ENCODE measurements at places on chromosomes 2 and 18.
A peak's percentile ranks its signal among the peaks of the same experiment; 100 is the strongest.

DNA sequence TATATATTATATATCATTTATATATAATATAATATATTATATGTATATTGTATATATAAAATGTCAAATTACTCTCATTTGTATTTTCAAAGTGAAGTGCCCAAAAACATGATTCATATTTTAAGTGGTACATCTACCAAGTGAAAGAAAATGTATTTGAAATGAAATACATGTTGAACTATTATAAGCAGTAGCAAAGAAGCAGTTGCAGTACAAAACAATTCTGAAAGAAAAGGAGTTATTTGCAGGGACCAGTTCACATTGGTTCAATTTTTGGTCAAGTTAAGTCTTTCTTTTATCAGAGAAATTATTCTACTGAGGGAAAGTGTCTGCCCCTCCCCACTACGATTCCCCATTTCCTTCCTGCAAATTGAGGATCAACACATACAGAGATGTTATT is 51.9 kb downstream of the APLF start:
- DNase-seq, result no peak

- peak; percentile 72 for DNase-seq
Observed at GRCh38 chr2:144430722-144431391, 89.1 kb downstream of the ZEB2 start.

- DNase-seq, result no peak
Observed at GRCh38 chr2:240983361-240983995, 14.9 kb upstream of the SNED1 start.

GRCh38 chr2:177465400-177466138 is 73.0 kb downstream of the AGPS start:
- no peak for DNase-seq

DNA sequence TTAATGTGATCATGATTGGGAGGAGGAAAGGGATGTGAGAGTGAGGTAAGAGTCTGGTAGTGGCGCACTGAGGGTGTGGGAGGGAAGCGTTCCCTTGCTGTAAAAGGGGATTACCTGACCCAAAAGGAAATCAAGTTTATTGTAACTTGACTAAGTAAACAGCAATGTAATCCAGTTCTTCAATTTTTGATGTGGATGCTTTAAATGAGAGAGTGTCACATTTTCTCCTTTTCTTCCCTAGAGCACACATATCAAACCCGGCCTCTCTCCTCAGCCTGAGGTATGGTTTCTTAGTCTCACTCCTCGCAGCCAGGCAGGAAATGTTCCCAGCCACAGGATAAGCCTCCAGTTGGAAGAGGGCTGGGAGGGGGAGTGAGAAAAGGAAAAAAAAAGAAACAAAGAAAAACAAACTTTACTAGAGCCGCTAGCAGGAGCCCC is 688 bp upstream of the ARHGAP28 start:
- no peak for DNase-seq

GRCh38 chr2:205424326-205424725 is 258.0 kb upstream of the NRP2 start:
- no peak for DNase-seq

DNA sequence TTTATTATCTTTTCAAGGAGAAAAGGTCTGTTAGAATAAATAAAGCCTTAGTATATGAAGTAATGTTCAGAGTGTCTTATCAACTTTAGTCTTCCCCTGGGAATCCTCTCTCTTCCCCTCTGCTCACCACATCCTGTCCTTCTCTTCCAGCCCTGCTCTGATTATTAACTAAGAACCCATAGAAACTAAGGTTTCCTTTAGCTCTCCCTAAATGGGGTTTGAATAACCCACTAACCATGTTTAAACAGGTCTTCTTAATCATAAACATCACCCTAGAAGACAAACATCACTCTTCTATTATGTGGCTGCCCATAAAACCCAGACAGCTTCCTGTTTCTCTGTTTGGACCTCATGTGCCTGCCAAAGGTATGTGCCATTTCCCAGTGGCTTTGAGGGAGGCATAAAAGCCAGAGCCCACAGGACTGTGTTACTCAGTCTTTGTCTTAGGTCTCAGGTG is 50.1 kb downstream of the SLC14A1 start:
- DNase-seq, result no peak

DNA sequence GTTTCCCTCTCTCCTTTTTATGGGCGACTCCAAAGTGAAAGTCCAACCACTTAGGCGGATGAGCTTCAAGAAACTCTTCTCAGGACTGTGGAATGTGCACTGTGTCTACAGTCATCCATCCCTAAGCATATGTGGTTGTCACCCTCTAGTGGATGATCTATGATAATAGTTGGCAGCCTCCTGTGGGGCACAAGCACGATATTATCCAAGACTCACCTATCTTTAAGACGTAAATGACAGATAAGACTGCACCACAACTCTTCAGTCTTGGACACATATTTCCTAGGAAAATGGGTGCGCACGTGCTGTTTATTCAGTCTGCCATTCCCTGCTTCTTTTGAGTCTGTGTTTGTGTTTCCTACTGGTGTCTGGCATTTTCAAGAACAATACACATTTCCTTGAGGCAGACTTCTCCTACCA is 145.5 kb upstream of the CTAGE1 start:
- peak; percentile 75 for DNase-seq

DNA sequence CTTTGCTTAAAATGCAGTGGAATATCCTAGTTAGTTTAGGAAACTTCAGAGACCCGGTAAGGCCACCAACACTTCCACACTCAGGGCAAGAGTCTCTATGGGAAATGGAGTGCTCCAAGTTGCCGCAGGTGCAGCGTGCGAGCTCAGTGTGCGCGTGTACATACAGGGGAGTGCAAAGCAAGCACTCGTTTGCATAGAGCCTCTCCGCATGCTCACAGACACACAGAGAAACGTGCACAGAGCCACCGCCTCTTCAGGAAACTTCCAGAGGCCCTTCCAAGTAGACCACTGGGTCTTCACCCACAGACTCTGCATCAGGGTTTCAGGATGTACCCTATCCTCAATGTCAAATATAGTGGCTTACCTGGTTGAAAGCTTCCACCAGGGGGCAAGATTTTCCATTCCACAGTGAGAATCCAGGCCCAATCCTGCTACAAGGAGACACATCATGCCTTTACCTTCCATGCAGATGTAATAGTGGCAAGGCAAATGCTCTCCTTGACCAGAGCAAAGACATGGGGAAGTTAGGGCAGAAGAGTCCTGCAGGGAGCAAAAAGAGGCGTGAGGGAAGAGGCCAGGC is 513.0 kb upstream of the MYT1L start:
- no peak for DNase-seq

GRCh38 chr2:110748489-110748867 is 16.1 kb downstream of the ACOXL start:
- DNase-seq, result peak; percentile 1

DNA sequence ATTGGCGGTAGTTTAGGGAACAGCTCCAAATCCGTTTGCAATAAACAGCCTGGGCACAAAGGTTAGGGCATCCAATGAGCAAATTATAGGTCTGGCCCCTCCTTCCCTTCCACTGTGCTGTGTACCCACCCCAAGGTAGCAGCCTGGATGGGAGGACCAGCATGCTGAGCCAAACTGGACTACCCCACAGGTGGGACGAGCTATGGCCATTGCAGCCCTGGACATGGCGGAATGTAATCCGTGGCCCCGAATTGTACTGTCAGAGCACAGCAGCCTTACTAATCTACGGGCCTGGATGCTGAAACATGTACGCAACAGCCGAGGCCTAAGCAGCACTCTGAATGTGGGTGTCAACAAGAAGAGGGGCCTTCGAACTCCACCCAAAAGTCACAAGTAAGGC is 6.7 kb downstream of the AGBL5 start:
- no peak for DNase-seq

DNA sequence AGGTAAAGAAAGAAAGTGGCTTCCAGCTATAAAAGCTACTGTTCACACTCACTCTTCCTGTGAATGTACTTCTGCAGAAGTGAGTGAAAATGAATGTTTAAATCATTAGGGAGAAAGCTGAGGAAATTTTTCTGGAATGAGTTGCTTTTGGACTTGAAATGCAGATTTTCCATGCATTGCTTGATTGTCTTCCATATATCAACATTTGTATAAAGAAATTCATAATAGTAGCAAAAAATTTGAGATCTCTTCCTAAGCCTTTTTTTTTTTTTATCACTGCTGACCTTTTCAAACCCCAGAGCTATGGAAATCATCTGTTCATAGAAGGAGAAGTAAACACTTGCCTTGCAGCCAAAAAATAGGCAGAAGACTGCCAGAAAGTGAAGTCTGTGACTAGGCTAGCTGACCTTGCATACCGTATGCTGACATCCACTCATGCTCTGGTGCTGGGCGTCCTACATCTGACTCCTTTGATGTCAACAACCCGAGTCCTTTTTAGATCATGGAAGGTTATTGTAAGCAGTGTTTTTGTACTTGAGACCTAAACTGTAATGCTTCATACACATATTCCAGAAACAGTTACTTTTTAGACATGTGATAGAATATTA is 154.5 kb upstream of the RASGRP3 start:
- peak; percentile 31 for DNase-seq

DNA sequence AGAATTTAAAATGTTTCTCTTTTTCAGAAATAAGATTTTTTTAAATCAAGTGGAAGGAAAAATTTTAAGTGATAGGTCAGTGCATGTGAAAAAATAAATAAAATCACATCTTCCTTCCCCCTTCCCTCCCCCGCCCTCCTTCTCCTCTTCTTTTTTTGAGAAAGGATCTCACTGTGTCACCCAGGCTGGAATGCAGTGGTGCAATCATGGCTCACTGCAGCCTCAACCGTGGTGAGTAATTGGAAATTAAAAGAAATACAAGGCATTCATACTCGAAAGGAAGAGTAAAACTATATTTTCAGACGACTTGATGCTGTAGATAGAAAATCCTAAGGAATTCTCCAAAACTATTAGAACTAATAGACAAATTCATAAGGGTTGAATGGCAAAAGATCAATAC is 16.9 kb upstream of the CRACDL start:
- no peak for DNase-seq

GRCh38 chr2:85831735-85832134 is 57.1 kb downstream of the ST3GAL5 start:
- DNase-seq, result no peak

GRCh38 chr2:10911291-10912075 is at the start of gene KCNF1:
TSS of gene KCNF1 (plus strand) at chr2:10911934. CDS start at chr2:10912427, 493 bp downstream.
- peak; percentile 29 for DNase-seq

- DNase-seq, result no peak
Observed at GRCh38 chr2:128276878-128277675, 41.6 kb downstream of the HS6ST1 start.

GRCh38 chr2:152099367-152100050 is 665 bp upstream of the CACNB4 start:
- DNase-seq, result no peak

- DNase-seq, result peak; percentile 78
Observed at GRCh38 chr2:178845566-178846457, 38.6 kb upstream of the TTN start.

DNA sequence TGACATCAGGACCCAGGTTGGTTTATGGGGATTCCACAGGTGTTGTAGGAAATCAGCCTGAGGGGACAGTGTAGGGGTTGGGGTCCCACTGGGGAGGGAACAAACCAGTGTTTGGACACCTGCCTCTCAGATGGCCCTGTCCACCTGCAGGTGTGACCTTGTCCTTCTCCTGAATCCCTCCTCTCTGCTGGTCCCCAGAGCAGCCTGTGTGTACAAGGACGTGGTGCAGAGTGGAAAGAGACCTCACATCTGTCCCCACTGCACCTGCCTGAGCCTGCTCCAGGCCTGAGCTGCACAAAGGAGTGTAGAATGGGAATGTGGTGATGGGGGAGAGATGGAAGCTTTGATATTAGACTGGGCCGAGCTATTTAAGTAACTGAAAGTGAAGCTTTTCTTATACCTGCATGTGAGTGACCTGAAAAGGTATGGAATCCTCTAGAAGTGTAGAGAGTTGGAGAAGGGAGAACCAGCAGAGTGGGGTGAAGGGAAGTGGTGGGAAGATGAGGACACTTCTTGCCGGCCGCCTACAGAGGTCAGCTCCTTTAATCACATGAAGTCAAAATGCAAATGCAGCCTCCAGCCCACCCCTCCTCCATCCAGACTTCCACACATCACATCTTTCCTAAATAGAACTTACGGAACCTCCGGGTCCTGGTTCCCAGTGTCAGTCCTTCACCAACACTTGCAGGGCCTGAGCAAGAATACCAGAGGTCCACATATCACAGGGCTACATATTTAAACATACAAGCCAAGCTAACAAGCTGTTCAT is 89.3 kb upstream of the SMAD2 start:
- DNase-seq, result no peak

GRCh38 chr2:44498551-44498950 is 136.8 kb downstream of the CAMKMT start:
- DNase-seq, result no peak

- DNase-seq, result no peak
Observed at GRCh38 chr2:35963824-35964223, 391.8 kb upstream of the CRIM1 start.

DNA sequence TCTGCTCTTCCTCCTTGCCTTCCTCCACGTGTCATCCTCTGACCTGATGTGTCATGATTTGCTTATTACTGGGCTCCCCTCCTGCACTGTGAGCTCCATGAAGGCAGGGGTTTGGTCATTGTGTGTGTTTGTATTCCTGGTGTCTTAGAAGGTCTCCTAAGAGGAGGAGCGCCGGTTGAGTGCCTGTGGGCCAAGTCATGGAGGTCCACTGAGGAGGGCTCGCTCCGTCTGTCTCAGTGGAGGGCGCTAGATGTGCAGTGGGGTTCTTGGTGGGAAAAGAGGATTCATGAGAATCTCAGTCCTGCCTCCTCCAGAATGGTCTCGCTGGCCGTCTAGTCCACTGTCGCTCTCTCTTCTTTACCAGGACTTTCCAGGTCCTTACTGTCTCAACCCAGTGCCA is 100.2 kb downstream of the VWA3B start:
- DNase-seq, result no peak

GRCh38 chr18:3283253-3283863 is 21.4 kb downstream of the MYL12B start:
- DNase-seq, result no peak

- DNase-seq, result no peak
Observed at GRCh38 chr2:237877576-237878307, 18.3 kb downstream of the RAMP1 start.

DNA sequence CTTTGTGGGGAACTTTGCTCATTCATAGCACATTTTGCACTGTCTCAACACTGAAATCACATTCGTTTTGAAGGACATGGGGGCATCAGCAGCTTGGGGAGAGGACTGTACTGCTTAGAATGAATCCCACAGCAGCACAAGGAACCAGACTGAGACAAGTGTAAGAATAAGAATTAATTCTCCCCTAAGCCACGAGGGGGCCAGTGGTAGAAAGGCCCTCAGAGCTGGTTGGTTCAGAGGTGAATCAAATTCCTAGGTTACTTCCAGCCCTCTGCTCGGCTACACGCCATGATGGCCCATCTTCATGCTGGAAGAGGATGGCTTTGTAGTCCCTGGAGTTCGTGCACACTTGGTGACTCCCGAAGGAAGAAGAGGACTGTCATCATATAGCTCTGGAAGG is 12.0 kb upstream of the MC5R start:
- no peak for DNase-seq

- no peak for DNase-seq
Observed at GRCh38 chr18:607930-608329, 11.1 kb downstream of the CLUL1 start.
